Activated T-cell treated with anti-CD3 and anti-CD28 coated beads, Interleukin-2, amount 50 U/mL, for 72 hours (primary cell): ENCODE measurements at places on chromosomes 12 and 14. TPM values are rescaled to one million over a fixed set of nuclear protein-coding genes. Genes with fewer than 3 reads are reported as not detected.
A peak's percentile ranks its signal among the peaks of the same experiment; 100 is the strongest.

GRCh38 chr12:88529531-88530488, 50.5 kb downstream of the KITLG start:
- H3K36me3 ChIP-seq: no peaks in the 10 kb centered on the region
- no peak overlapping the region for H3K27ac ChIP-seq
- DNase-seq: no peak
- H3K4me3 ChIP-seq: no peak overlapping the region

GRCh38 chr12:80269803-80270552, 170.6 kb downstream of the OTOGL start:
- peak overlapping the region; percentile 18 for H3K27ac ChIP-seq
- DNase-seq: peak; percentile 6
- no peak overlapping the region for H3K4me3 ChIP-seq
- peaks cover 7% of the 10 kb centered on the region for H3K27me3 ChIP-seq

DNA sequence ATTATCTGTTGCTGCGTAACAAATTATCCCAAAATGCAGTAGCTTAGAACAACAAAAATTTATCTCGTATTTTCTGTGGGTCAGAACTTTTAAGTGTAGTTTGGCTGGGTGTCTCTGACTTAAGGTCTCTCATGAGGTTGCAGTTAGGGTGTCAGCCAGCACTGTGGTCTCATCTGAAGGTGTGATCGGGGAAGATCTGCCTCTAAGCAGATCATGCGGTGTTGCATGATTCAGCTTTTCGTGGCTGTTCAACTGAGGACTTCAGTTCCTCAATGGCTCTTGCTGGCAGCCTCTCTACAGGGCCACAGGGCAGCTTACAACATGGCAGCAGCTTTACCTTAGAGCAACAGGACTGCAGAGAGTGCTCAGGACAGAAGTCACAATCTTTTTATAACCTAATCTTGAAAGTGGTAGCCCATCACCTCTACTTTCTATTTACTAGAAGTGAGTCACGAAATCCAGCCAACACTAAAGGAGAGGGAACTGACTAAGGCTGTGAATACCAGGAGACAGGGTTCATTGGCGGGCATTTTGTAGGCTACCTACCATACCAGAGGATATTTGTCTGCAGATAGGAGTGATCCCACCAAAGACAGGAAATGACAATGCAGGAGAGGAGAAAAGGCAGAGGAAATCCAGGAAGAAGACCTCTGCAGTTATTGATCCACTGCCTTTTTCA, 1.8 kb upstream of the TMPRSS12 start:
- H3K4me1 ChIP-seq: no peaks in the 10 kb centered on the region
- H3K4me3 ChIP-seq: no peak overlapping the region
- peak overlapping the region; percentile 54 for H3K27ac ChIP-seq

DNA sequence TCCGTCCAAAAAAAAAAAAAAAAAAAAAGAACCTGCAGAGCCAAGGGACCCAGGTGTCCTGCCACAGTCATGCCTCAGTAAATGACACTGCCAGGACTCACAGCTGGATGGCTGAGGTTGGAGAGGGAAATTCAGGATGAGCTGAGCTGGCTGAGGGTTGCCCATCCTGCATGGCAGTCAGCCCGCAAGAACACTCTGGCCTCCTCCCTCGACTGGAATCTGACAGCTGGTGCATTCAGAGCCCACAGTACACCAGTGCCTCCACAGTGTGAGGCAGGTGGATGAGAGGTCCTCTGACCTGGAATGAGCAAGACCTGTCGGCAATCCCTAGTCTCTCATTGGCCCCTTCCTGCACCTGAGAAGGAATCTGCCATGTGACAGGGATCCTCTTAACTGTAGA, 74.4 kb upstream of the GPR68 start:
- no peak overlapping the region for H3K27ac ChIP-seq
- peaks cover 20% of the 10 kb centered on the region for H3K36me3 ChIP-seq
- no peak for DNase-seq
- H3K4me1 ChIP-seq: peaks cover 90% of the 10 kb centered on the region
- H3K4me3 ChIP-seq: no peak overlapping the region

GRCh38 chr12:128930606-128931005, 77.3 kb downstream of the GLT1D1 start:
- H3K27ac ChIP-seq: no peak overlapping the region
- H3K4me3 ChIP-seq: no peak overlapping the region
- H3K27me3 ChIP-seq: peaks cover 6% of the 10 kb centered on the region
- DNase-seq: no peak

DNA sequence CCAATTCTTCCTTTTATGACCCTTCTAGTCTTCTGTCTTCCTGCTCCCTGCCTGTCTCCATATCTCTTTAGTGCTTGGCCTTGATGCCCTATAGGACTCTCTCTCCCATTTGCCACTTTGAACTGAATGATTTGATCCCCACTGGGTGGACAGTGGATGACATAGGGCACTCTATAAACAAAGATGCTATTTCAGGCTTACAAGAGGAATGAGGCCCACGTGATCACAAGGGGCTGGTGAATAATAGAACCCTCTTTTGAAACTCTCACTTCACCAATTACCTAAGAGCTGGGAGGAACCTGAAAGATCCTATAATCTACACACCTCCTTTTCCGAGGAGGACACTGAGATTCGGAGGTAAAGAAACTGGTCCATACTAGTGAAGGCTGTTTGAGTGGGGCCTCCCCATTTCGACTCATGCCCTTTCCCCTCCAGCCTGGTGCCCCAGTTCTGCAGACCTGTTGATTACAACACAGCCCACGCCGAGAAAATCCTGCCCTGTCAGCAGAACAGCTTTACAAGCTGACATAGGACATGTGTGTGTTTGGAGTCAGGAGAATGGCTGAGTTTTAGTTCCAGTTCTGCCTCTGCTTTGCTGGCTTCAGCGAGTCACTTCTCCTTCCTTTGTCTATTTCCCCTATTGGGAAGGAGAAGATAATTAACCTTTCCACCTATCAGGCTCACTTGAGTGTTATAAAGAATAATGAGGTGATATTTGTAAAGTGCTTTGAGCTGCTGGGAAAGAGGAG, 400.3 kb downstream of the ZFP36L1 start:
- H3K4me3 ChIP-seq: no peak overlapping the region
- DNase-seq: no peak
- no peaks in the 10 kb centered on the region for H3K27me3 ChIP-seq
- no peaks in the 10 kb centered on the region for H3K36me3 ChIP-seq
- no peak overlapping the region for H3K27ac ChIP-seq

DNA sequence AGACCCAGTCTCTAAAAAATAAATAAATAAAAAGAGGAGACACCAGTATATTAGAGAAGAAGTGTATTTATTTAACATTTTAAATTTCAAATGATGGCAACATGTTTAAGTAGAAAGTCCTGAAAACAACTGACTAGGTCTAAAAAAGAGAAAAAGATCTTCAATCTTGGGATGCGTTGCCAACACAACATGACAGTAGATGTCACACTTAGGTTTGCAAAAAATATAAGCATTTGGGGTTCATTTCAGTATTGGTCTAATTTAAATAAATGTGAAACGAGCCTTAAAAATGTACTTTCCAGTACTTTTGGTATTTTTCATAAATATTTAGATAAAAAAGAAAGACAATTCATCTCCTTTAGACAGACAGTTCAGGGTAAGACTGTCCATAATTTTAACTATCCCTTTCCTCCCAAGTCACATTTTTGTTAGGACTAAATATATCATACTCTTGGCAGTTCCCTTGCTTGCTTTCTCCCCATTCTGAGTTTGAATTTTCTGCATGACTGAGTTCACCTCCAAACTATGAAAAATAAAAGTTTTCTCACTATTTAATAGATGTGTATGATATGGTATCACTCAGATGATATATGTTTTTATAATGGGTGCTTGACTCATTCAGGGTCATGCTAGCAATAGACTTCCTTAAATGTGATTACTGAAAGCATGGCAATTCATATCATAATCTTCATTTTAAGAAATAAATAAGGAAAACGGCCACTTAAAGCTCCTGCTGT, 4.3 kb downstream of the C14orf93 start:
- H3K36me3 ChIP-seq: no peaks in the 10 kb centered on the region
- H3K27ac ChIP-seq: peak overlapping the region; percentile 99
- H3K27me3 ChIP-seq: no peaks in the 10 kb centered on the region
- H3K4me1 ChIP-seq: peaks cover 47% of the 10 kb centered on the region

DNA sequence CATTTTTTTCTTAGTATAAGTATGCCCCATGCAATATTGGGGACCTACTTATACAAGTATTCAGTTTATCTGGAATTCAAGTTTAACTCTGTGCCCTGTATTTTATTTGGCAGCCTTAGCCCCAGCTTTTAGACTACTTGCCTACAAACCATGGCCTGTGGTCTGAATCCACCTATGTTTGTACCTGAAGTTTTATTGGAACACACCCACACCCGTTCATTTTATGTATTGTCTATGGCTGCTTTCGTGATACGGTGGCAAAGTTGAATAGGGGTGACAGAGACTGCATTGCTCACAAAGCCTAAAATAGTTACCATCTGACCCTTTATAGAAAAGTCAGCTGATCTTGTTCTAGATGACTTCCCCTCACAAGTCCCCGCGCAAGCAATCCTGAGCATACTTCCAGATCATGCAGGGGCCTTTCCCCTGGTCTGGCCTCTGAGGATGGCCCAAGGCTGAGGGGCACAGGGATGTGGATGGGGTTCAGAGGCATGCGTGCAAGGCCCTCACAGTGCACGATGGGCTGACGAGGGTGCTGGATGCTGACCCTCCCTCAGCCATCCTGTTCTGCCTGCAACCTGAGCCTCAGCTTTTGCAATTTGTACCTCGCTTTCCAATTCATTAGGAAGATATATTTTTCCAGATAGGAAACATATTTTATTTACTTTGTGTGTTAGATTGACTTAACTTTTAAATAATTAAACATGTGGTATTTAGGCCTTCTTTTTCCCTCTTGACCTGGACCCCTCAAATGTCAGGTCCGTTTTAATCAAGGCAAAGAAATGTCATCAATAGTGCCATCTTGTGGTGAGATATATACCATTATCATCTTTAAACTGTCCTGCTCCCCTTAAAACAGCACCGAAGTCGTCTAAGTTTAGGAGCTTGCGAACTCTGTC, 527.3 kb upstream of the CCDC196 start:
- peaks cover 22% of the 10 kb centered on the region for H3K4me1 ChIP-seq
- DNase-seq: no peak
- H3K36me3 ChIP-seq: no peaks in the 10 kb centered on the region
- no peak overlapping the region for H3K27ac ChIP-seq
- no peaks in the 10 kb centered on the region for H3K27me3 ChIP-seq
- no peak overlapping the region for H3K4me3 ChIP-seq

- no peak overlapping the region for H3K4me3 ChIP-seq
- no peak overlapping the region for H3K27ac ChIP-seq
- DNase-seq: no peak
- H3K36me3 ChIP-seq: peaks cover 6% of the 10 kb centered on the region
Measured at GRCh38 chr12:51941011-51941581, 10.4 kb upstream of the ACVR1B start.

DNA sequence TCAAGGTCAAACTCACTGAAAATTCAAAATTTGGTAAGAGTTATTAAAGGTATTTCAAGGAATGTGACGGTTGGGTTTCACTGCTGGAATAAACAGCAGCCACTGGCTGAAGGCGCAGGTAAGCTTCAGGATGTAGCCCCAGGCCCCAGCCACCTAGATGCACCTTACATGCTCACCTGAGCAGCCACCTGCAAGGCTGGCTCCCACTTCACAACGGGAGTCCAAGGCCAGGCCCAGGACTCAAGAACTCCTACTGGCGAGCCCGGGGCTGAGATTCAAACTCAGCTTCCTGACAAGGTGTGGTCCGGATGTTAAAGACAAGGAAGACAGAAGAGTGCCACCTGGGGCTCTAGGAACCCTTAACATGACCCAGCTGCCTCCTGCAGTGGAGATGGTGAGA, 78.4 kb downstream of the ITPK1 start:
- no peak overlapping the region for H3K4me3 ChIP-seq
- H3K27ac ChIP-seq: no peak overlapping the region
- DNase-seq: no peak
- H3K4me1 ChIP-seq: peaks cover 36% of the 10 kb centered on the region
- no peaks in the 10 kb centered on the region for H3K36me3 ChIP-seq

- no peak for DNase-seq
- H3K27me3 ChIP-seq: no peaks in the 10 kb centered on the region
- H3K4me1 ChIP-seq: no peaks in the 10 kb centered on the region
- H3K36me3 ChIP-seq: no peaks in the 10 kb centered on the region
Measured at GRCh38 chr12:124625867-124626675, 58.7 kb upstream of the NCOR2 start.

DNA sequence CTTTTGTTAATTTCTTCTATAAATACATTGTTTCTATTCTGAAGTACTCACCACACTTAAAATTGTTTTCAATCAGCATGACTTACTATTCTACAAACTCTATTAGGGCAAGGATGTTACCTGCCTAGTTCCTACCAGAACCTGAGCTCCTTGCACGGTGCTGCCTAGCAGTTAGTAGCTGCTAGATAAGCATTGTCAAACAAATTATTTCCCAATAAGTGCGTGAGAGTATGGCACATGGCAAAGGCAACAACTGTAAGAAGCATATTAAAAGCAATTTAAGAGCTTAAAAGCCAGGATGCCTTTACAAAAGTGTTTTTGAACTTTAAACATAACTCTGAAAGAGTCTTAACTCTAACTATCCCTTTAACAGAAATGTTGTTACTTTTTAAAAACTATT, 8.2 kb upstream of the LYZ start:
- no peak overlapping the region for H3K4me3 ChIP-seq
- DNase-seq: no peak
- H3K36me3 ChIP-seq: no peaks in the 10 kb centered on the region
- H3K27ac ChIP-seq: no peak overlapping the region
- H3K4me1 ChIP-seq: peaks cover 2% of the 10 kb centered on the region

DNA sequence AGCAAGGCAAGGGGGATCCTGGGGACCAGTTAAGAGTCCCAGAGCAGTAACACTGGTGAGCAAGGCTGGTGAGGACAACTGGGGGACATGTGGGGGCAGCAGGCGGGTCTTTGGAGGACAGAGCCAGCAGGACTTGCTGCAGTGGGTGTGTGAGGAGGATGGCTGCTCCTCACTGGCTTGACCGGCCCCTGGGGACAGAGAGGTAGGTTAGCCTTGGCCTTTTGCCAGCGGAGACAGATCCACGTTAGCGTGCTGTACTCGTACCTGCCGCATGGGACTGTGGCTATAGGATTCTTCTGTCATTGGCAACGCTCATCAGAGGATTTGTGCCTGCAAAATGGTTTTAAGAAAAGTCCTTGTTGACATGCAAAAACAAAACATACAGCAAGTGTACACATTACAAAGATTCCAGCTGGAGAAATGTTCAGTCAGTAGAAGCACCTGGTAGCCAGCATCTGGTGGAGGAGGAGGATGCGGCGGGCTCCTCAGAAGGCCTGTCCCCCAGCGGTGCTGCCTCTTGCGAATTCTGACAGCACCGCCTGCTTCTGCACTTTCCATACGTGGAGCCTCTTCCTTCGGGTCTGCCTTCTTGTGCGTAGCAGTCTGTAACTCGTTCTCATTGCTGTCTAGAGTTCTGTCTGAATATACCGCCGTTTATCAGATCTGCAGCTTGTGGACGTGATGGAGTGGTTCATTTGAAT, 91.3 kb downstream of the EP400 start:
- no peak overlapping the region for H3K4me3 ChIP-seq
- peaks cover 3% of the 10 kb centered on the region for H3K36me3 ChIP-seq
- no peak for DNase-seq
- no peaks in the 10 kb centered on the region for H3K27me3 ChIP-seq

Gene CHMP4A
- total RNA-seq: 105 TPM

Gene CCDC197
- 1.6 TPM for total RNA-seq

Gene OVCH1
- total RNA-seq: not detected

Gene FGD6
- total RNA-seq: 1.2 TPM

Gene GOLGA5
- 19.7 TPM for total RNA-seq

Gene MSRB3
- total RNA-seq: 0.16 TPM

Gene AMIGO2
- 18.2 TPM for total RNA-seq

Gene NEUROD4
- total RNA-seq: not detected

Gene TESPA1
- total RNA-seq: 86.5 TPM

Gene KRT71
- total RNA-seq: not detected
